ENCODE measurements at places on chromosomes 7 and 10.

DNA sequence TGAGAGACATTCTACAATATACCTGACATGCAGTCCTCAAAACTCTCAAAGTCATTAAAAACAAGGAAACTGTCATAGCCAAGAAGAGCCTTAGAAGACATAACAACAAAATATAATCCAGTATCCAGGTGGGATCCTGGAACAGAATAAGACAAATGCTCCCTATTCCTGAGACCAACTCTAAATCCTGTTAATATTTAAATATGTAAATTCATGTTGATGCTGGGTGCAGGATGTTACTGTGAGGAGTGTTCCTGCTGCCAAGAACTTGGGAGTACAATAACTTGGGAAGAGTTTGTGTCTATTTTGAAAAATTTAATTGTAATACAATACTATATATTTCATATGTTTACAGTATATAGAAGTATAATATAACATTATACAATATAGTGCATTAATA, 61.0 kb downstream of the FAS start:
- no peak for DNase-seq

GRCh38 chr7:24346716-24347115, 62.7 kb downstream of the NPY start:
- DNase-seq: no peak

DNA sequence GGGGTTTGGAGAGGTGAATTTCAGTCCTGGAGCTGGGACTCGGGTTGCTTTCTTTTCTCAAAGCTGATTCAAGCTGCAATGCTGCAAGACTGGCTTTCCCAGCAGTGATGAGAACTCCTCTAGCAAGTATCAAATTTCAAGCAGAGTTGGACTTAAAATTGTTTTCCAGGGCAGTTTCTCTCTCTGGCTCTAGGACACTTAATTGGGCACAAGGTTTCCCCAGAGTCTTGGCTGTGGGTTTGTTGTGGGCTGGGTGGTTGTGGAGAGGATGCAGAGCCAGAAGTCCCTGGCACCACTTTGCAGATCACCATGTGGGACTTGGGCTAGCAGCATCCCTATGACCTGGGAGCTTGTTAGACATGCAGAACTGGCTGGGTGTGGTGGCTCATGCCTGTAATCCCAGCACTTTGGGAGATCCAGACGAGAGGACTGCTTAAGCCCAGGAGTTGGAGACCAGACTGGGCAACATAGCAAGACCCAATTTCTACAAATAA, 16.8 kb downstream of the AKR1B15 start:
- peak; percentile 89 for DNase-seq

- no peak for DNase-seq
Observed at GRCh38 chr7:69515495-69516212, 82.6 kb upstream of the AUTS2 start.

DNA sequence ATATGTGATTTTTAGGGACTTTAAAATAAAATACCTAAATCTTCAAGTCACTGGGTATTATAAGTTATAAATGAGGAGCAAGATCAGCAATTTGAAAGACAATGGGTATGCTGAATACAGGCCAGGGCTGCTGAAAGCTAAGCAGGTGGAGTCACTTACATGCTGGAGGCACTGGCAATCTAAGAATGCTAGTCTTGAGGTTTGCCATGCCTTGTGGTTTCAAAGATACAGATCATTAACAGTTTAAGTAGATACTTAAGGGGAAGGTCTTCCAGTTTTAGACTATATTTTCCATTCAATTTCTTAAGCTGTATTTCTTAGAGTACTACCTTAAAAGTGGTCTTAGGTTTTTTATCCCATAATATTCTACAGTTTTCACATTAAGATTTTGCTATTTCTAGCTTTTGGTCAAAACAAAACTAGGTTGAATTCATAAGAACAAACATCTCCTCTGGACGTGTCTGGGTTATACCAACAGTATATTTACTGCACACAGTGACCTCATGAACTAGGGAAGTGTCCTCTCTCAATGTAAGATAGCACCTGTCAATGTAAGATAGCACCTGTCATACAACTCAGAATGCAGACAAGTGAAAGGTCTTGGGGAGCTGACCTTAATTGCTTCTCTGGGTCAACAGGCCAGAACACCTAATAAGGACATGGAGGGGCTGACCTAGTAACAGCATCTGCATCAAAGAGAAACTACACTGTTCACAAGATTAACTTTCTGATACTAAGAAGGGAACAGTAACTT, 2.0 kb downstream of the SRI start:
- no peak for DNase-seq

DNA sequence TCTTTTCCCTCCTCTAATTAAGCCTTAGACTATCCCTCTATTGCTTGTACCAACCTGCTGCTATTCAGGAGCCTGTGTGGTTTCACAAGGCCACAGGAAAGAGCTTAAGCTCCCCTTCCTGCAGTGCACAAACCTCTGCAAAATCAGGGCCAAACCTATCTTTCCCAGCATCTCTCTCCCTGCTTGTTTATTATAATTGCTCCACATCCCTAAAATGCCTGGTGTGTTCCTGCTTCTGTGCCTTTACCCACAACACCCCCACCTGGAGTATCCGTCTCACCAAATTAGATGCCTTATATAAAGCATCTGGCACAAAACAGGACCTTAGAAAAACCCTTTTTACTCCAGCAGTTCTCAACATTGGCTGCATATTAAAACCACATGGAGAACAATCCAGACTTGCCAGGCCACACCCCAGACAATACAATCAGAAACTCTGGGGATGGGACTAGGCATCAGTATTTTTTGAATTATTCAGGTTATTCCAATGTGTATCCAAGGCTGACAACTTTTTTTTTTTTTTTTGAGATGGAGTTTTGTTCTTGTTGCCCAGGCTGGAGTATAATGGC, 16.7 kb downstream of the SEC31B start:
- DNase-seq: peak; percentile 48

DNA sequence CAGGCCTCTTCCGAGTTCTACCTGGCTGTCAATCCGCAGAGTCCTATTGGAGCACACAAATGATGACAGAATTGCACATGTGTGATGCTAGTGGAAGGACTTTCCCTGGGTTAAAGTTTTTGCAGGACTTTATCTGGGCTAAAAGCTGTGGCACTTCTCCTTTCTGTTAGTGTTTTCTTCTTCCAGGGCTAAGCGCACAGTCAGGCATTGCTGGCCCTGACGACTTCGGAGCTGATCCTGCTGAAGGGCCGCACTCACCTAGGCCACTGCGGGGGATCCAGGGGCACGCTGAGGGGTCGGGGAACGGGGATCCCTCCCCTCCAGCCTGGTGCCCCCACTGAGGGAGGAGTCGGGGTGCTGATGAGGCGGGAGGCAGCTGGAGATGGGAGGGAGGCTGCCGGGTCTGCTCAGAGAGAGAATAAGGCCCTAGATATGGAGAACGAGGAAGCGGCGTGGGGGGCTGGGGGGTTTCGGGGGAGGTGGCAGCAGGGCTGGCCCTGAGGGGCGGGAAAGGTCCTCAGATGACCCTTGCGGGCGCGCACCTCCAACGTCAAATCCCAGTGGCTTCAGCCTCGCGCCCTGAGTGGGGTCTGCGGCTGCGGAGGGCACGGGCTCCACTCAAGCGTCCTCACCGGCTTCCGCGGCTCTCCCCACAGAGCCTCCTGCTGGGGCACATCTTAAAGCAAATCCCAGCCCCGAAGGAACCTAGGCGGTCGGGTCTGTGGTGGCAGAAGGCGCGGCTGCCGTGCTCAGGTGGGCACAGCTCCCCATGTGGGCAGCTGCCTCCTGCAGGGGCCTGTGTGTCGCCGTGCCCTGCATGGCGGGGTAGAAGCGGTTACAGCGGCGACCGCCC, 30.9 kb downstream of the AGR3 start:
- DNase-seq: no peak

DNA sequence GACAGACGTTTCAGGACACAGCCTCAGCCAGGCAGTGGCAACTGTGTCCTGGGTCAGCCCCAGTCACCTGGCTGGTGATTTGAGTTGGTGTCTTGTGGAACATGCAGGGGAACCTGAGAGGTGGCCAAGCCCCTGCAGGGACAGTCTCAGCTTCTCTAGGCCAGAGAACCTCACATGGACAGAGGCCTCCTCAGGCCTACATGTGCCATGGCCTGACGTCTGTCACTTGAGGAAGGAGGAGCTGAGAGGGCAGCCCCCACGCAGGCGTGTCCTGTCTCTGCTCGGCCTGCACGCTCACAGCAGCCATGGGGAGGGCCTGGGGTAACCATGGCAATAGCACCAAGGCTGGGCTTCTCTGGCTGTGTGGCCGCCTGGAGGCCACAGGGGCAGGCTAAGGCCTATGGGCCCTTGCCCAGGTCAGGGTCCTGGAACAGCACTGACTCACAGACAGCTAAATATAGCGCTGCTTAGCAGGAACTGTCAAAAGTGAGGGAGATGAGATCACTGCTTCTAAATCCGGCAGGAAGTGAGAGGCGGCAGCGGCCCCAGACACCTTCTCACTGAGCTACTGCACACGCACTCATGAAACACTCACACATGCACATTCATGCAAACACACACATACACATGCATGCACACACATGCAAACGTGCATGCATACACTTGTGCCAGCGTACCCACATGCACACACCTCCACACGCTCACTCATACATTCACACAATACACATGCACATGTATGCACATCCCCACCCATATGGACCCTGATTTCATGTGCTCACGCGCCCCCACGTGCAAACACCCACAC, 57.0 kb downstream of the YKT6 start:
- DNase-seq: peak; percentile 65

GRCh38 chr10:43224321-43224720, 42.5 kb downstream of the RASGEF1A start:
- no peak for DNase-seq

- DNase-seq: no peak
Observed at GRCh38 chr10:18449611-18450026, 201.8 kb downstream of the NSUN6 start.

- DNase-seq: peak; percentile 90
Observed at GRCh38 chr7:111083413-111083812, 7.5 kb upstream of the LRRN3 start.
